ENCODE measurements at places on chromosomes 16 and 17.

- DNase-seq = no peak
Measured at GRCh38 chr16:69680358-69680757, 46.0 kb downstream of the NQO1 start.

GRCh38 chr16:66678337-66678736 is 18.2 kb downstream of the CMTM4 start:
- no peak for DNase-seq

DNA sequence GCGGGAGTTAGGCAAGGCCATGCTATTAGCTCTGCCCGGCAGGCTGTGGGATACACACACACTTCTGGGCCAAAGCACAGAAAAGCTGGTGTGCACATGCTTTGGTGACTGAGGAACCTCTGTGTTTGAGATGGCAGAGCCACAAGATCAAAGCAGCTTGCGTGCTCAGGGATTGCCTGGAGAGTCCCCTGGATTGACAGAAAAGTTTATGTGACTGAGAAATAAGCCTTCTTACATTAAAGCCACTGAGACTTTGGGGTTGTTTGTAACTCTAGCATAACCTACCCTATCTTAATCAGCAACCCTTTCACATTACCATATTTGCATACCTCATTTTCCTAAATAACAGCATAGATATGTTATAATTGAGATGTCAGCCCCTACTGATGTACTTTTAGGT is 69.3 kb downstream of the MYO1D start:
- no peak for DNase-seq

- DNase-seq = no peak
Measured at GRCh38 chr16:77898671-77899211, 110.4 kb downstream of the VAT1L start.

GRCh38 chr16:6252541-6252940 is 1080.1 kb upstream of the RBFOX1 start:
- DNase-seq = no peak

DNA sequence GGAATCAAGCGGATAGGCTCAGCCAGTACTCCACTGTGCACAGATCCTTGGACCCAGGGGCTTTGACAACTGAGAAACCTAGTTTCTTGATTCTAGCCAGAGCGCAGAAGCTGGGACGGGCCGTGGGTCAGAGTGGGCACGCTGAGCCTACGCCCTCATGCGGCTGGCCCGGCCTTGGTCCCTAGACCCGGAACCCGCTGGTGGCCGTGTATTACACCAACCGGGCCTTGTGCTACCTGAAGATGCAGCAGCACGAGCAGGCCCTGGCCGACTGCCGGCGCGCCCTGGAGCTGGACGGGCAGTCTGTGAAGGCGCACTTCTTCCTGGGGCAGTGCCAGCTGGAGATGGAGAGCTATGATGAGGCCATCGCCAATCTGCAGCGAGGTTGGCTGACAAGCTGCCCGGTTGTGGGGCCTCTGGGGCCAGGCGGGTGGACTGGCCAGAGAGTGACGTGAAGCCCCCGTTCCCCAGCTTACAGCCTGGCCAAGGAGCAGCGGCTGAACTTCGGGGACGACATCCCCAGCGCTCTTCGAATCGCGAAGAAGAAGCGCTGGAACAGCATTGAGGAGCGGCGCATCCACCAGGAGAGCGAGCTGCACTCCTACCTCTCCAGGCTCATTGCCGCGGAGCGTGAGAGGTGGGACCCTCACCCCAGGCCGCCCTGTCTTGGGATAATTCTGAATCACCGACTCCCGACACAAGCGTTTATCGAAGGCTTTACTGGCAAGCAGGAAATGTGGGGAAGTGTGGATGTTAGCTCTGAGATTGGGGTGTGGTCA is 946 bp downstream of the STUB1 start:
- no peak for DNase-seq

DNA sequence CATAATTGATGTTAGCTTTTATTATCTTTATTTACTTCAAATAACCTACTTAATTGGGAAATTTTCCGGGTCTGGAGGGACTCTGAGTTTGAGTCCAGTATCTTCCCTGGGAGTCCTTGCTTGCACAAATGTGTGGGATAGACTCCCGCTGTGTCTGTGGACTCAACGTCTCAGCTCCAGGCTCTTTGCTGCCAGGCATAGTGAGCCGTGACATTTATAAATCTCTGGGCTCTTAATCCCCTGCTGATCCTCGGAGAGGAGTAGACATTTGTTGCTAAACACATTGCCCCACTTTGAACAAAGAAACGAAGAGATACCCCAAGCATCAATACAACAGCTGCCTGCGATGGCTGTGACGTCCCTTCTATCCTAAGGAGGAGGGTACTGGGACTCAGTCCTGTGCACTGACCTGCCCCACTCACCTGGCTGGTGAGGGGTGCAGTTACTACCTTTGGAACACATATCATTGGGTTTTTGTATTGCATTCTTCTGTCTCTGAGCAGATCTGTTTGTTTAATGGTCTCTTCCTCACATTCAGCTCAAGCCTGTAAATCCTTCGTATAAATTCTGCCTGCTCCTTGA is 316.9 kb downstream of the HAPSTR1 start:
- DNase-seq = no peak

DNA sequence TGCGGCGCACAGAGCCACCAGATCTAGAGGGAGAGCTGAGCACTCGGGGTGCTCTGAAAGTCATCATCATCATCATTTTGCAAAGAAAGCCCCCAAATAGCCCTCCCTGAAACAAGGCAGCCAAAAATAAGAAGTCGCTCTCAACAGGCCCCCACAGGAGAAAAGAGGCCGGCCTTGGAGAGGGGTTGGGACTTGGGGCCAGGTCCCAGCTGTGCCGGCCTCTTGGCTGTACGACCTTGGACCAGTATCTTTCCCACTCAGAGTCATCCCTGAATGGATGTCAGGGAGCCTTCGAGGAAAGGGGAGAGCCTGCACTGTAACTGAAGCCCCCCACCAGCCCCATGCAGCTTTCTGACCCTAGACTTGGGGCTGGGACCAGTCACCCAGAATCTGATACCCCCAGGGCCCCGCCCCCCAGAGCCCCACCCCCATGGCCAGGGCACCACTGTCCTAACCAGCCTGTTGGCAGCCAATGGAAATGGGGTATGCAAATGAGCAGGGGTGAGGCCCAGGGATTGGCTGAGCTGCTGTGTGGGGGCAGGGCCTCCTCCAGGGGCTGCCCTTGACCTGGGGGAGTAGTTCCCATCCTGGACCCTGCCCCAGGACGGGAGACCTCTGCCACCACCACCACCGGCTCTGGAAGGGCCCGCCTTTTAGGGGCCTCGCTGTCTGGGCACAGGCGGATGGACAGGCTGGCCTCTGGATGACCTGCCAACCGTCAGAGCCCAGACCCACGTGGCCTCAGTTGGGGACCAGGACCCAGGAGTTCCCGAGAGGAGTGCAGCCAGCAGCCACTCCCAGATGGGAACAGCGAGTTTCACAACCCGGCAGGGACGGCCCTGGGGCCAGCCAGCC is 15.4 kb downstream of the ZFPM1 start:
- DNase-seq = no peak

DNA sequence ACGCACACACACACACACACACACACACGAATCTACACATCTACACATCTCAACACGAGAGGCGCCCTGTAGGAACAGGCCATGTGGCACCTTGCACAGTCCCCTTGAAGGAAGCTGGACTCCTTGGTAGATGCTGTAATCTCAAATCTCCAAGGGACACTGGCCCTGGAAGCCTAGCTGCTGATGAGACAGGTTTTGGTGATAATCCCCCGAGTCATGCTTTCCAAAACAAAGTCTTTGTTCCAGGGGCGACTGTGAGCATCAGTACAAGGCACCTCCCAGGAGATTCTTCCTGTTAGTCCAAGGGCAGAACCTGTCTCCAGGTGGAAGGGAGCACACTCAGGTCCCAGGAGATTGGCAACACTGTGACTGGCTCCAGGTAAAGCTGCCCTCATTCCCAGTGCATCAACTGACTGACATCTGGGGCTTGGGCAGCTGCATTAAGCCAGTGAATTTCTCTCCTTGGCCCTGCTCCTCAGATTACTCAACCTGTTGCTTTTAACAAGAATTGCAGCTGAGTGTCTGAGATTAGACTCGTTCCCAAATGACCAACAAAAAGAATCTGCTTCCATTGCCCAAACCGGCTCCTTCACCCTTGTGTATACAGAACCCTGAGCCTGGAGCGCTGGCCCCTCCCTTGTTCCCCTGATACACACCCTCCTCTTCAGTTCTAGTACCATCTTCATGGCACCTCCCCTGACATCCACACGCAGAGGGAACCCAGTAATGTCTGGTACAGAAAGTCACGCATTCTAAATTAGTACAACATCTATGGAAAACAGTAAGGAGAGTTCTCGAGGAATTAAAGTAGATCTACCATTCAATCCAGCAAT is 13.9 kb upstream of the TNRC6C start:
- DNase-seq = no peak

DNA sequence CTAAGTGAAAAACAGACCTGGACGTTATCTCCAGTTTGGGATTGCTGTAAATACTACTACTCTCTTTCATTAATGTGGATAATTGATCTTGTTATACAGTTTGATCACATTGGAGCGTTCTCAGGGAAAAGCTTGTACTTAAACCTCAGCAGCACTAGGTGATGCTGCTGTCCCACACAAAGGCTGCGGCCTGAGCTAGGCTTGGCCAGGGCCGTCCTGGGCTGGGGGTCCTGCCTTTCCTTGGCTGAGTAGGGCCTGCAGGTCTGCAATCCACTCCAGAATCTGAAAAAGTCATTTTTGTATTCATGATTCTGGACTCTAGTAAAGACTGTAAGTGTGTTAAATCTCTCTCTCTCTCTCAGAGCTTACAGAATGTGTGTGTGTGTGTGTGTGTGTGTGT is 23.7 kb upstream of the PMFBP1 start:
- DNase-seq = no peak

DNA sequence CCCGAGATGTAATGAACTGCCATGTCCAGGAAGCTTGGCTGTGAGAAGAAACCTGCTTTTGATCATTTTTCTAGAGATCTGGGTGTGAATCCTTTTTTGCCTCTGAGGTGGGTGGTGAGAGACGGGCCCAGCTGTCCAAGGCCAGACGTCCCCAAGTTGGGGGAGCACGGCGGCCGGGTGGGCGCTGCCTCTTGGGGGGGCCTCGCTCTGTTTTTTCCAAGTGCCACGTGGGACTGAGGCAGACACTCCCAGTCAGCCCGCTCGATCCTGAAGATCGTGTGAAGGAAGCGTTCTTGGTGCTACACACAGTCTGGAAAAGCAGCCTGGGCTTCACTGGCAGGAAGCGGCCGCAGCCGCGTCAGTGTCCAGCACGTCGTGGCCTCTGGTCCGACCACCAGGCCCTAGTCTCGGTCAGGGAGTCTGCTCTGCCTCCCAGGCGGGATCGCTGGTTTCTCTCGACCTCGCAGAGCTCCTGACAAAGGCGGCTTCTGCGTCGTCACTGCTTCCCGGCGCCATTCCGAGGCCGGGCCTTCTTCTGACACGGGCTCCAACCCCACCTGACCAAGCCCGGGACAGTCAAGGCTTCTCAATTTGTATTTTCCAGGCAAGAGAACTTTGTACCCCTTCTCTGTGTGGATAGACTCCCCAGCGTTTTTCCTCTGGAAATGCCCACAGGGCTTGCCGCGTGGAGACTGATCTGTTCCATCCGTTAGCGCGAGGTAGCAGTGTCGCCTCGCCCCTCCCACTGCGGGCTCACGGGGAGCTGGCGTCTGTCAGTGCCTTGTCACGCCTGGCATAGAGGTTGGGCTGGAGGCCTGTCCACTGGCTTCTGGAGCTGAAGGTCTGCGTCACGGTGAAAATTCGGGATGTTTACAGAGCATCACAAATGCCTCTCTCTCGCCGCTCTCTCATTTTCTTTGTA is 12.4 kb downstream of the PRSS27 start:
- DNase-seq = no peak

DNA sequence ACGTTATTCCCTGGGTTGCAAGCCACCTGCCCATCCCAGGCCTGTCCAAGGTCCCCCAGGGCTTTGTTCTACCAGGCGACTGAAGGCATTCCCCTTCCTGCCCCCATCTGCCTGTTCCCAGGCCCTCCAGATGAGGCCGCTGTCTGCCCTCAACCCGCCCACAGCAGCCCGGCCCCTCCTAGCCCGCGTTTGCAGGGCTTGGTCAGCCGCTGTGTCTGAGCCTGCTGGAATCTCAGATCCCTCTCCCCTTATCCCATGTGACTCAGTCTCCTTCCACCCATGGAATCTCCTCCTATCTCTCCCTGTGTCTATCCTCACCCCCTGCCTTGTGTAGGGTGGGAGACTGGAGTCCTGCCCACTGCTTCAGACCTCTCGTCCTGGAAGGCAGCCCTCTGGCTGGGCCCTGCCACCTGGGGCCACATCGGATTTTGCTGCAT is 186.0 kb upstream of the TNRC6C start:
- peak; percentile 75 for DNase-seq

- no peak for DNase-seq
Measured at GRCh38 chr17:6938637-6939036, 57.2 kb upstream of the ALOX12 start.

DNA sequence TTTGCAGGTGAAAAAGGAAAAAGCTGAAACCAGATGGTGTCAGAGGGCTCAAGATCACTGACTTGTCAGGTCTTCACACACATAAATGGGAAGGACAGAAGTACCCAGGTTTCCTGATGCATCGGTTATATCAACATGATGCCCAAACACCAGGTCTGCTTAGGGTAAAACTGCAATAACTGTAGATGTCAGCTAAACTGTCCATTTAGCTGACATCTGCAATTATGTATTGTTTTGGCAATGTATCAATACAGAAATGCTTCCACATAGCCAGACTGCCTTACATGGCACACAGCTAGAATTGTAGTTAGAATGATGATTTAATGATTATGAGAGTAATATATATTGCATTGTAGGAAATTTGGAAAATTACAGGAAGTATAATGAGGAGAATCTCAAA is 5.0 kb downstream of the ACSM3 start:
- DNase-seq = no peak

- peak; percentile 68 for DNase-seq
Measured at GRCh38 chr17:59423137-59423724, 91.8 kb downstream of the YPEL2 start.

GRCh38 chr16:50677351-50677750 is 3.8 kb downstream of the SNX20 start:
- DNase-seq = no peak

- DNase-seq = no peak
Measured at GRCh38 chr17:81388612-81389367, 6.5 kb upstream of the BAHCC1 start.

GRCh38 chr17:1961189-1961588 is 63.9 kb downstream of the RTN4RL1 start:
- DNase-seq = no peak

GRCh38 chr16:20385844-20386832 is 18.4 kb downstream of the PDILT start:
- peak; percentile 39 for DNase-seq

DNA sequence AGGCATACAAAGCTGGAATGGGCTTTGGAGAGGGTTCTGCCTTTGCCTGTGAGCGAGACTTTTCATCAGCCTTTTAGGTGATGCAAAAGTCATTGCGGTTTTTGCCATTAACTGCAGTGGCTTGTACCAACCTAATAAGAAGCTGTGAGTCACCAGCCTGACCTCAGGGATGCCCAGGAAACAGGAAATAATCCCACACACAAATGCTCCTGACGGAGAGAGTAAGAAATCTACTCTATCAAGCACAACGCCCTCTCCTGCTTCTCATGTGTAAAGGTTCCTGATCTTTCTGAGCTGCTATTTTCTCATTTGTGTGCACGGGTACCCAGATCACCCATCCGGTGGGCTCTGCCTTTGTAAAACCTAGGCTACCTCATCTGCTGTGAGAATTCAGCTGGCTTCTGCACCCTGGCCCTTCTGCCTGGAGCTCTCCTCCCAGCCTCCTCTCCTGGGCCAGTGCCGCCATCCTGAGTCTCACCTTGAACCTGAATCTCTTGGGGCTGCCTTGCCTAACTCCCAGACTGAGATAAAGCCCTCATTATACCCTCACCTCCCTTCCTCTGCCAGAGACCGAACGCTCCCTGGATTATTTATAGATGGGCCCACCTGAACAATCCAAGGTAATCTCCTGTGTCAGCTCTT is 299.7 kb downstream of the C16orf95 start:
- peak; percentile 92 for DNase-seq

- DNase-seq = no peak
Measured at GRCh38 chr16:88570691-88571092, 489 bp downstream of the ZC3H18 start.

Data from HTR-8/SVneo (cell line).